ENCODE measurements at places on chromosomes 12 and 14.

DNA sequence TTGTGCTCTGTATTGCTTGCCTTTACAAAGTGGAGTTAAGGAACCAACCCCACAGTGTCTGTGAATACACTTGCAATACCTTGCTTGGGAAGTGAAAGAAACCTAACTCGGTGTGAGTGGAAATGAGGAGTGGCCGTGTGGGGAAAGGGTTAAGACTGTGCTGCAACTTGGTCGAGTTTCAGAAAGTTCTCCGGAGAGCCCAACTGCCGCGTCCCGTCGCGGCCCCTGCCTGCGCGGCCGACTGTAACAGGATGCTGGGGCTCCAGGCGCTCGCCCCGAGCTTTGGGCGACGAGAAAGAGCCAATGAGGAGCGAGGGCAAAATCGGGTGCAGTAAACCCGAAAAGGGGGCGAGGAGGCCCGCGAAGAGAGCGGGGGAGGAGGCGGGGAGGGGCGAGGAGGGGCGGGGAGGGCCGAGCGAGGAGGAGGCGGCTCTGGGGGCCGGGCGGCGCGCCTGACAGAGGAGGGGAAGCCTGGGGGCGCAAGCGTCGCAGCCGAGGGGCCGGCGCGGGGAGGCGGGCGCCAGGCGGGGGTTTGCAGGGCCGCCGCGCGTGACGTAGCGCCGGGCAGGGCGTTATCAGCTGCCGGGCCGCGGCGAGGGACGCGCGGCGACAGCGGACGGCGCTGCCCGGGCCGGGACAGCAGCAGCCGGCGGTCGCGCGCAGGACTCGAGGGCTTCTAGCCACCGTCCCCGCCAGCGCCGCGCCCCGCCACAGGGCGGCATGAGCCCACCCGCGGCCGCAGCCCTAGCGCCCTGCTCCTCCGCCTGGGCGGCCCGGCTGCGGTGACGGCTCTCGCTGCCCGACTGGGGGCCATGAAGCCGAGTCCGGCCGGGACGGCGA, at the start of gene DACT1:
DACT1 (plus strand) TSS at position 572 of the 840 bp plus-strand sequence; CDS start at position 813, 241 bp downstream.
- DNase-seq = no peak

DNA sequence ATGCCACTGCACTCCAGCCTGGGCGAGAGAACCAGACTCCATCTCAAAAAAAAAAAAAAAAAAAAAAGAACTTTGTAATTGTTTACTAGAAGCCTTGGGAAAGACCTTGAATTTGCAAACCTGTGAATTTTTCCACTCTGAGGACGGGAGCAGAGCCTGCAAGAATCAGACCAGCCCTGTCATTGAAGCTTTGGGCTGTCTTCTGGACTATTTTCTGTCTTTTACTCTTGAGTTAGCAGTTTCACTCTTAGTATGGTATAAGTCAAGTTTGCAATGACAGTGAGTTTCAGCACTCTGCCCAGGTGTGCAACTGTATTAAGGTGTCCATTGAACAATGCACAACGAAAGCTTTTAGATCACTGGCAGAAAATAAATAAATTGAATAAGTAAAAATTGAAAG, 81.4 kb upstream of the KRAS start:
- DNase-seq = no peak

DNA sequence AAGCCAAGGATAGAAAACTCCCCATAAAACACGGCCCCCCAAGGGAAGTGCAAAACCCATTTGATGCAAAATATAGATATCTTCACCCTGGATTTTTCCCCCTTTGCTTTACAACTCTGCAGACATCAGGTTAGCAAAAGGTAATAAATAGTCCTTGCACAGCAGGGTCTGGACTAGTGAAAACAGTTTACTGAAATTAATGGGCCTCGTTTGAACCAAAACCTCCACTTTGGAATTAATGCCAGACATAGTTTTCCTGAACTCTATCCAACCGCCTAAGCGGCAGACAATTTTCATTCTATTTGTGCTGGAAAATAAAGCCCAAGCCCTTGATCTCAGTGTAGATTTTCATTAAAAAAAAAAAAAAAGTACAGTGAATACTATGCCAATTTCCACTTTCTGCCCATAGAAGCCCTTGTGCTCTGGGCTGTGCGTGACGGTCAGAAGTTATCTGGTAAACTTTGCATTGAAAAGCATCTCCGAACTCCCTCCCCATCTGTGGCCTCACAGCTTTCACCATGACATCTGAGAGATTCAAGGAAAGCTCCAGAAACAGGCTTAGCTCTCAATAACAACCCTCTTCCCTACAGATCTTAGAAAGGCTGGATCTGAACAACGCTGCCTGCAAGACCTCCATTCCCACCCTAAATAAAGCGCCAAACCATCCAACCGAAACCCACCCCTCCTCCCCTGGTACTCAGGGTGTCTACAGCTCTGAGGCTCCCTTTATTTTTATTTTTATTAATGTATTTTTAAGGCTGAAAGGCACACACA, 11.0 kb upstream of the IRF2BPL start:
- no peak for DNase-seq

DNA sequence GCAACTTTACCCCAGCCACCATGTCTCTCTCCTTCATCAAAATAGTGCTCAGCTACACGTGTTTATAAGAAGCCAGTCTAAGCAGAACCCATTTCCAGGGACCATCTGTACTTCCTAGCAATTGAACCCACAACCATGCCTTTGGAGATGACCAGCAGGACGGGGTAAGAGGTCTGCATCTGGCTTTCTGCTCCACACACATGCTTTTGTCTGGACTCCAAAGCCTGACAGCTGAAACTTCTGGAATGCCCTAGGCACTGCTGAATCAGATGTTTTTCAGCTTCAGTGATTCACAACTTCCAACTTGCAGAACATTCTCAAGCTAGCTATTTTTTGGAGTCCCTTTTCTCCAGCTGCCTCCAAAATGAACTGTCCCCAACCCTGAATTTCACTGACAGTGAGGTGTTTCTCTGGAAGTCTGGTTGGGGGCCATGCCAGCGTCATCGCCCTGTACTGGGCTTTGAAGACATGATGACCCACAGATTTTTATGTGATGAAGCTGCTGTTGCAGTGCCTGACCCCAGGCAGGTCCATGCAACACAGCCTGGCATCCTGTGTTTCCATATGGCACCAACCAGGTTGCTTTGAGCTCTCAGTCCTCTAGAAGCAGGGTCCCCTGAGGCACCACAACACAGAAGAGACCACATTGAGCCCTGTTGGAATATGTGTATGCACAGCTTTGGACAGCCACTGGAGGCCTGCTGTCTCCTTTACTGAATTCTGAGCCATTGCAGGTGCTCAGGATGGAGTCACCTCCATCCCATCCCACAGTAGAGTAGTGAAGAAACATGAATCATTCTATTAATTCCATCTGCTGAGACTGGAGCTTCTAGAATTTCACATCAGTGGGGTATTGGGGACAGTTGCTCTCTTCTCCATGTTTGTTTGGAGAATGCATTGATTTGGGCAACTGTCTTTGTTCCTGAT, 80.2 kb downstream of the NUAK1 start:
- DNase-seq = no peak

- DNase-seq = no peak
Measured at GRCh38 chr12:19230299-19230866, 100.8 kb downstream of the PLEKHA5 start.

DNA sequence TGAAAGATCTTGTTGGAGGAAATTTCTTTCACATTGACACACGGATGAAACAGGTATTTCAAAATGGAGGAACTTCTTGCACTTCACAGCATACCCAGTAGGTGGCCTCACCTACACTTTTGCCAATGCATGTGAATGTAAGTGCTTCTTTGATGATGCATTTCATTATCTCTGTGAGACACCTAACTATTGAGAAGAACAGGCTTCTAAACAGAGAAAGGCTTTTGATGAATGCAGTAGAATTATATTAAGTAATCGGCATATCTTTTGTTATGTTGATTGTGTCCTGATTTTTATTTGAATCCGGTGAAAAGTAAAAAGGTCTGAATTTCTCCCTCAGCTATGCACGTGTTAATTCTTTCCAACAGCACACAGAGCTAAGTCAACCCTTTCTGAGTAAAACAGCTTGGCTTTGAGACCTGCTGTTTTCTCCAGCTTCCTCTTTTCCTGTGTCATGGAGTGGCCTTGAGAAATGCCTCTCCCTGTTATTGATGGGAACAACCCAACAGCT, 399.0 kb downstream of the NAV3 start:
- no peak for DNase-seq
